ENCODE measurements at places on chromosomes 6 and 20.

GRCh38 chr20:24100370-24101011, 111.9 kb upstream of the GGTLC1 start:
- DNase-seq = peak; percentile 28

- DNase-seq = no peak
These were observed 2.5 kb downstream of the MCM9 start for GRCh38 chr6:118932421-118932820.

DNA sequence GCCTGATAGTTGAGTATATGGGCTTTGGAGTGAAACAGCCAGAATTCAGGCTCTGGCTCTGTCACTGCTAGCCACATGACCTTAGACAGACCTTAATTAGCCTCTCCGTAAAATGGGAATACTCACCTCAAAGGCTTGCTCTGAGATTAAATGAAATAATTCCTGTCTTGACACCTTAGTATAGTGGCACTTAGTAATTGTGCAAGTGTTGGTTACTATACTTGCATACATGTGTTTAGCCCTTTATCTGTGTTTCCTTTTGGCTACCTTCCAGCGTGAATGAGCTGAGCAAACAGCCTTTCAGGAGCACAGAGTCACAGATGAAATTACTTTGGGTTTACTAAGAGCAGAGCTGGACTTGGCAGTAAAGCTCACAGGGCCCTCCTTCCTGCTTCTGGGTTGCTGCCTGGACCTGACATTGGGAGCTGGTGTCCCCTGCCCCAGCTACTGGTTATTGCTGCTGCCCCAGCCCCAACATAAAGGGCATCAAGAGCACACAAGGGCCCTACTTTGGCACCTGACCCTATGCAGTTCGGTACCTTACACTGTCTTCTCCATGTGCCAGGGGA, 32.8 kb downstream of the CD164 start:
- DNase-seq = no peak

DNA sequence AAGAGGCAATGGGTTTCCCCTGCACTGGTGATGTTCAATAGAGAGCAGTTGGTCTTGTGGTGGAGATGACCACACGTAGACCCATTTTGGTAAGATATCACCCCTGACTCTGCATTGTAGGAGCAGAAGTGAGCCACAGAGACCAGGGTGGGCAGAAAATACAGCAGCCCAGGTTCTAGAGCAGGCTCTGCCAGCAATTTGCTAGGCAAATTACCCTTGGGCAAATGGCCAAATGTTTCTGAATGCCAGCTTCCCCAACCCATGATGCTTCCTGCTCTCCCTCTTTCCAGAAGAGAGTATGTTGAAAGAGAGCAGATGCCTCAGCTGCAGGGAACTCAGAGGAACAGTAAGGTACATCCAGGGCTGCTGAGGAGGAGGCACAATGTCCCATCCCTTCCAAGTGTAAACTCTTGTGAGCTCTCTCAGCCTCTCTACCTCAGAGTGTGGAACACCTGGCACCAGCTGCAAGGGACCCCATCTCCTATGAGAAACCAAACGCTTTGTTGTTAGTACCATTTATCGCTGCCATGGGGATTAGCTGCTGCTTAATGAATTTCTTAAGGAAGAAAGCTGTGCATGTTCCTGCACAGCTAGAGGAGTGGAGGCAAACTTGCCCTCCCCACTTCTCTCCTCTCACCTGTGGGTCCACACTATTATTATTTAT, 317.5 kb upstream of the MOCS1 start:
- DNase-seq = no peak

DNA sequence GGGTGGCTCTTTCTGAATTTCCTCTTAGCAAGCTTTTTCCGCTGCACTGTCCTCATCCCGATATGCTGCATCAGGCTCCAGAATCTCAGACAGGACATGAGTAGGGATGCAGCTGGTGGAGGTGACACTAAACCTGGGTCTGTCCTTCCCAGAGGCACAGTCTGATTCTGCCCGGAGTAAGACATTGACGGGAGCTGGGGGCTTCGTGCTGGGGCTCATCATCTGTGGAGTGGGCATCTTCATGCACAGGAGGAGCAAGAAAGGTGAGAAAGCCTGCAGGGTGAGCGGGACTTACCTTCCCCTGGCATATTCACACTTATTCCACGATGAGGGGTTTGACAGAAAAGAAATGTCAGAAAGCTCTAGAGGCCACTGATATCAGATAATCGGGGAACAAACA, 9.8 kb downstream of the HLA-DPB1 start:
- DNase-seq = no peak

DNA sequence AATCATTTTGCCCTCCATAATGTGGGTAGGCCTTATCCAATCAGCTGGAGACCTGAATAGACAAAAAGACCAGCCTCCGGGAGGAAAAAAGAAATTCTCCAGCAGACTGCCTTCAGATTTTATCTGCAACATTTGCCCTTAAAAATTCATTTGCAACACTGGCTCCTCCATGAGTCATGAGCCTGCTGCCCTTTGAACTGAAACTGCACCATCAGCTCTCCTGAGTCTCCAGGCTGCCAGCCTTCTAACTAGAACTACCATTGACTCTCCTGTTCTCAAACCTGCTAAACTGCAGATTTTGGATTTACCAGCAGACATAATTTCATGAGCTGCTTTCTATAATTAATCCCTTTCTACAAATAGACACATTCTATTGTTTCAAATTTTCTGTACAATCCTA, 223.9 kb upstream of the THEMIS start:
- no peak for DNase-seq

GRCh38 chr6:75266716-75267291, 17.8 kb downstream of the TMEM30A start:
- DNase-seq = no peak

DNA sequence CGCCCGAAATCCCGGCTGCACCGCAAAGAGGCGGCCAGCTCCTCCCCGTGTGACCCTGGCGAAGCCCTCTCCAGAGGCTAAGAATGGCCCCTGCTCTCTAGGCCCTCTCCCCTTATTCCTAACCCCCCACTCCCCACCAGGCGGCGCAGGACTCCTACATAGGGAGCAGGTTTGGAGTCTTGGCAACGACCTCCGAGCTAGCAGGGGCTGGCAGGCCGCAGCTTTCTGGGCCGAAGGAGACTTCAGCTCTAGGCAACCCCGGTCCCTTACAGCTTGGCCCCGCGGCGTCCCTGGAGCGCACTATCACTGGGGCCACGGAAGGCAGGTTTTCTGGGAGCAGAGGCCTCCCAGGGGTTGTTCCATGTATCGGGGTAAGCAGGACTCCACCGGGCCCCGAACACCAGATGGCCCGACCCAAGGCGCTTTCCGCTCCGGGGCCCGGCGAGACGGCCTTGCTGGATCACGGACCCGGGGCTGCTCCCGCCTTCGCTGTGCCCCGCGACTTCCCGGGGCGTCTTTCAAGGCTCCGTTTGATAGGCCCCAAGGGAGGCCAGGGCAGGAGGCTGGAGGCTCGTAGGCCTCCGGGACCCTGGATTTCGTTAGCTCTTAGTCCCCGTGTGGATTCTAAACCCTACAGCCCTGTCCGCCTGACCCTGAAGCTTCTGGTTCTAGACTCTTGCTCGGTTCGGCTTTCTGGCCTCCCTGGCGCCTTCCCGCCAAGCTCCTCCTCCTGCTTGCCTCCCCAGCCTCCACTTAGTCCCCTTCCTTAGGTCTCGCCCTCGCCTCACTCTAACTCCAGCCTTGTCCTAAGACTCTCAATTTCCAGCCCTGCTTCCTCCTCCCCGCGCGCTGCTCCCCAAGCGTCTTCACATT, 1.9 kb downstream of the SLC32A1 start:
- DNase-seq = peak; percentile 40

GRCh38 chr6:73231986-73232391, 6.7 kb upstream of the KHDC1L start:
- DNase-seq = no peak

- DNase-seq = no peak
These were observed 94.2 kb downstream of the FAM50B start for GRCh38 chr6:3943331-3943765.

DNA sequence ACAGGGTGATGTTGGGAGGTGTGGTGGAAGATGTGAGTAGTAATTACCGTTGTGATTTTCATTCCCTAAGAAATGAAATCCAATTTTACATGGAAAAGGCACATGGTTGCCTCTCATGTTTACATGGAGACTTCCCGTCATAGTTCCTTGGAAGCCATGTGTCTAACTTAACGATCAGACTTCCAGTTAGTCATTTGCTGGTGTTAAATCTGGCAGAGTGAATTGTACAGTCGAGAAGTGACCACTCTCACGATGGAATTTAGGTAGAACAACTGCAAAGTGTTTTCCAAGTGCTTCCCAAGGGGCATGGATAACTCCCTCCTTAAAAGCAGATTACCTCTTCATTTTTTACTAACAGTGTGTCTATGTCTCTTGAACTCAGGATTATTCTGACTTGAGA, 145.8 kb upstream of the CCN2 start:
- no peak for DNase-seq

DNA sequence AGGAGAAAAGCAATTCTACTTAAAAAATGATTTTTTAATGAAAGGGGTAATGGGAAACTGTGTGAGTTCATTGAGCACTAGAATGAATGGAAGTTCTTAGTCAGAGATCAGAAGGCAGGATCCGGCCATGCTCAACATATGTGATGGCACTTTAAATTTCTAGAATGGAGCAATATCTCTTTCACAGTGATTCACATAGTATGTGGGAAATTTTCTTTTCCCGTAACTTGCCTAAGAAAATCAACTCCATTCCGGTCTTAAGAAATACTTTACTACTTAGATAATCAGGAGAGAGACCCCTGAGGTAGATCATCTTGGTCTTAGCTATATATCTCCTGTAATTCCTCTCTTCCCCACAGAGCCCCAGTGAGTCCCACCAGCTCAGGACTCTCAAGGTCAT, 131.8 kb downstream of the SCML4 start:
- no peak for DNase-seq

DNA sequence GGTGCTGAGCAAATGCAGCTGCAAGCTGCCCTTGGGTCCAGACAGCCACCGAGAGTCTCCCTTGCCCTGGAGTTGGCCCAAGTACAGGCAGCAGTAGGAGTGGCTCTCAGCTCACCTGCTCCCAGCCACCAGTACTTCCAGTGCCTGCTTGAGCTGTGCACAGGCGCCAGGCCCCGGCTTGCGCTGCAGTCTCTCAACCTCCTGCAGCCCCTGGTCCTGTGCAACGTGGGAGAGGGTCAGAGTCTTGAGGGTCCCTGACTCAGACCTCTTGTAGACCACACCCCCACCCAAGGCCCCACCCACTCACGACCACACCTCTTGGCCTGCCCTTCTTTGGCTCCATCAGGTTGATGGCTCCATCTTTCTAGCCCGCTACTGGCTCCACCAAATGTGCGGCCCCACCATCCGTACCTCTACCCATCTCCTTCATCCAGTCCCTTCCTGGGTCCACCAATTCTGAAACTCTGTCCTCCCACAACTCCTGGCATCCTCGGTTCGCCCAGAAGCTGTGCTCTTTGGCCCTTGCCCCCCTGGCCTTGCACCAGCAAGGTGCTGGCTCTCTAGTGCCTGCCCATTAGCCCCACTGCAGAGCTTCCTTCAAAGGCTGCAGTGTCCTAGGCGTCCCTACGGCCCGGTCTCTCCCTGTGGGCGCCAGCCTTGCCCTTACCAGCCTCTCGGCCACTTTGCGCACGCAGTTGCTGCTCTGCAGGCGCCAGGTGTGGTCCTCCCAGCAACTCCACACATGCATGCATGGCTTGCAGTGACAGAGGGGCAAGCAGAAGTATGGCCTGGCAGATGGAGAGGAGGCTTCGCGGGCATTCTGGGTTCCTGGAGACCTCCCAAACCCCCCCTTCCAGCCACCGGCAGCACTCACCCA, 16.5 kb upstream of the SPAG4 start:
- no peak for DNase-seq

DNA sequence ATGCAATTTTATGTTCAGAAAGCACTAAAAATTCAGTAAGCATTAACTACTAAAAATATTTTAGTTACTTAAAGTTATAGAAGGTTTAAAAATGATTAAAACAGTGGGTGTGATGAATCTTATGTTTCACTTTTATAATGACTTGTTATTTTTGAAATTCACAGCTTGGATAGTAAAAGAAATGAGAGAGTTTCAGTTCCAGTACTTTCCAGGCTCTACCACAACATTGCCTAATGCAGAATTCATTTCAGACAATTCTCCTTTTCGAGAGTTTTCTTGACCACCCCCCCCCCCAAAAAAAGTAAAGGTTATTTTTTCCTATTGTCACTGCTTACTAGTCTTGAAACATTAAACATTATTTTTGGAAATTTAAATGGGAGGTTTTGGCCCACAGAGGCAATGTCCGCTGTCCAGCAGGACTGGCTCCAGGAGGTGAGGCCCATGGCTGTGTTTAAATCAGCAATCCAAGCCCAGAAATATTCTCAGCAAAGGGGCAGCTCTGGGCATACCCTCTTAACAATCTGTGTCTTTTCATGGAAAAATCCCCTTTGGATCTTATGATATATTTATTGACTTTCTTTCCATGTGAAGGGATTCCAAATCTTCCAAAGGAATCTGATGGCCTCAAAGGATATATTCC, 519.9 kb downstream of the MAFB start:
- no peak for DNase-seq

GRCh38 chr6:80449726-80450125, 343.3 kb downstream of the BCKDHB start:
- DNase-seq = no peak

DNA sequence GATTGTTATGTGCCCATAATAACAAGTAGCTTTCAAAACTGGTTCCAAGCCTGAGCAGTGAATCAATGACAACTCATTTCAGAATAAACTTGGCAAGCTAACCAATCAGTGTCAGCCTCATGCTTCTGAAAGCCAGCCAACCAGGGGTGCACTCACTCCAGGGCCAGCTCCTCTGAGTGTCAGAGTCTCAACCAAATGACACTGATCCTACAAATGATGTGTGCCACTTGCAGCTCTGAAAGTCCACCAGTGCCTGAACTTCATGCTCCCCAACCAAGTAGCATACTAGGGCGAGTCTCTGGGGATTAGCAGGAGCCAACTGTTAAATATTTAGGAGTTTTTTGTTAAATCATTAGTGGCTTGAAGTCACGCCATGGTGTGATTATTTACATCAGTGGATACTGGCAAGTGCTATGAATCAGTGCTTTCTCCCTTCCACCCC, 4.5 kb downstream of the IYD start:
- DNase-seq = no peak

DNA sequence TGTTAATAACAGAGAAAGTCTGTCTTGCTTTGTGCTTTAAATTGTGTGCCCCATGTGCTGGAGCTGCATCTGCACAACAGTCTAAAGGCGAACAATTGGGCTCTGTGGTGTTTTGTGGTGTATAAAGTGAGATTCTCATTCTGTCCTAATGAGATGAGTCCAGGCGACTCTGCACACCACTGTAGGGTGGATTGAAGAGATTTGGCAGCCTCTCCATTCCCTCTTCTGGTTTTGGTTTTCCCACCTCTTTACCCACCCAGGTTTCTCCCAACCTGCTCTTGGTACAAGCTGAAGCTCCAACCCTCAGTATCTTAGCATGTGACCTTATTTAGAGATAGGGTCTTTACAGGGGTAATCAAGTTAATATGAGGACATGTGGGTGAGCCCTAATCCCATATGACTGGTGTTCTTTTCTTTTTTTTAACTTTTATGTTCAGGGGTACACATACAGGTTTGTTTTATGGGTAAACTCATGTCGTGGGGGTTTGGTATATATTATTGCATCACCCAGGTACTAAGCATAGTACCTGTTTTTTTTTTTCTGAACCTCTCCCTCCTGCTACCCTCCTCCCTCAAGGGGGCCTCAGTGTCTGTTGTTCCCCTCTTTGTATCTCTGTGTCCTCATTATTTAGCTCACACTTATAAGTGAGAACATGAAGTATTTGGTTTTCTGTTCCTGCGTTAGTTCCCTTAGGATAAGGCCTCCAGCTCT, 217.6 kb upstream of the DTNBP1 start:
- no peak for DNase-seq

- DNase-seq = no peak
These were observed 36.9 kb downstream of the CEBPB start for GRCh38 chr20:50227506-50227905.

Data from stimulated activated CD4-positive, alpha-beta T cell treated with anti-CD3 and anti-CD28 coated beads, Interleukin-1b, Interleukin-23, amount 100 ng/mL, for 24 hours (primary cell).